ENCODE measurements at places on chromosomes 6 and 20.

- DNase-seq: no peak
Observed at GRCh38 chr20:4411744-4412143, 310.0 kb upstream of the PRND start.

DNA sequence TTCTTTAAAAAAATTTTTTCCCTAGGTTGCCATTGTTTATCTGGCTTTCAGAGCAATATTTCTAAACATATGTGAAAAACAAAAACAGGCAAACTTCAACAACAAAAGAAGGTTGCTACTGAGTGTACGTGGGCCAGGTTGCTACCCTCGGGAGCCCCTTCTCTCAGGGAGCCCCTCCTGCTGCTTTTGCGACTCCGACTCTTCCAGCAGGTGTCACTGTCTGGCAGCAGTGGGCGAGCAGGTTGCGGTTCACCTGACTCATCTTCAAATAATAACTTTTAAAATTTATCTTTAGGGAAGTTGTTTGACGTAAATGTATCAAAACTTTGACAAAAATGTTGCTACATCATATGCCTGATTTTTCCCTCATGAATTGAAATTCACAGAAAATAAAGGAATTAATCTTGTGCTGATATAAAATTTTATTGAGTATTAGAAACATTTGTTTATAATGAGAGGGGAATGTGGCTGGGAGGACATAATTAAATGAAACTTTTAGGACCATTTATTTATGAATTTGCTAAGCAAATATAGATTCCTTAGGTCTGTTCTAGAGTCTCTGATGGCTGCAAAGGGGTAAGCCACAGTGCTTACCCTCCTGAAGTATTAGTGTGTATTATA lies 138.8 kb downstream of the HIVEP1 start:
- DNase-seq: peak; percentile 17

- DNase-seq: no peak
Observed at GRCh38 chr6:2731281-2731909, 19.3 kb downstream of the MYLK4 start.

GRCh38 chr6:79570129-79571029 lies 33.1 kb upstream of the LCA5 start:
- no peak for DNase-seq

- DNase-seq: no peak
Observed at GRCh38 chr20:25318471-25319240, 70.8 kb downstream of the PYGB start.

GRCh38 chr20:63503524-63503923 lies 4.6 kb upstream of the EEF1A2 start:
- no peak for DNase-seq

DNA sequence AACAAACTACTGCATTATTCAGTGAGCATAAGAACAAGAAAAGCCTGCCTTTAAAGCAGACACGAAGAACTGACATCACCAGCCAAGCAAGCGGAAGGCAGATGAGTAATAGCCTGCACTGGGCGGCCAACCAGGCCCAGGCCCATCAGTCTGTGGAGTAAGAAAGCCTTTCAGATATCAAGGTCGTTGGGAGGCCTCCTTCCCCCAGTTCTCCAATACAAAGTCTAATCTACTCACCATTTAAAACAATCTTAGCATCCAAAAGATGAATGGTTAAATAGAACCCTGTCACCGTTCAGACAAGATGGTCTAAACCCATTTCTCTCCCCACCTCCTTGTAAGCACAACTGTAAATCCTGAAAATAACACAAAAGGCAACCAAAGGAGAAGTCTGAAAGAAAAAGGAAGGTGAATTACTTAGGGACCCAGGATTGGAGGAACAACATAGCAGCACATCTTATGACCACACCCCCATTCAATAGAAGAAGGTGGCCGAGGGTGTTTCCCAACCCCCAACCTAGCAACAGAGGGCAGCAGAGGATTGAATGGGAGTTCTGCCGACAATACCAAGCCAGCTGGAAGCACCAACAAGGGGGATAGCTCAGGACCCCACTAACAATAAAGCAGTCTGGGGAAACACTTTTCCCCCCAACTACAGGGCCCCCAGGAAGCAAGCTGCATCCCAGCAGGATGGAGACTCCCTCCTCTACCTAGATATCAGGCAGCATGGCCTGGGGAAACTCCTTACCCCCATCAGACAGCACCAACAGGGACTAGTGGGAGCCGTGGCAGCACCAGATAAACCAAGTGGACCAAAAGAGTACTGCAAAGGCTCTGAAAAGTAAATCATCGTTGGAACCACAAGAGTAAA lies 67.9 kb downstream of the ZHX3 start:
- no peak for DNase-seq

DNA sequence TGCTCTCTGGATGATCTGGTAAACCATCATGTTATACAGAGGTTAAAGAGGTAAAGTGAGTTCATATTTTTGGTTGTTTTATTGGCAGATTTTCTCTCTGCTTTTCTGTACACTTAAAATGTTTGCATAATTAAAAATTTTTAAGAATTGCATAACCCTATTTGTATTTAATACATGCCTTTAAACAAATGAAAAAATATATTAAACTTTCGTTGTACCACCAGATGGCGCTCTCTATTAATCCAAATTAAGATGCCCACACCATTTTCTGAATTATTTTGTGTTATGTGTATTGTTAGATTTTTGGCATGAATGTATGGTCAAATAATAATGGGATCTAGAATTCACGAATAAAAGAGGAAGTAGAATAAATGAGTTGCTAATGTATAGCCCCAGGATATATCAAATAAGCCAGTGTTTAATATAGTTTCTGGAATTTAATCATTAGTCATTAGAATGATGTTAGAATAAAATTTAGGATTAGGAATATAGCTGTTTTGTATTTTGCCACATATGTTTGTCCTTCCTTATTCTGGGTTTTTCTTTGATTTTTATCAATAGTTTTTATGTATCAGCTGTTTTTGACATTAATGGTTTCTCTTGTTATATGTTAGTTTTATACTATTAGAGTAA lies 38.9 kb downstream of the SMAP1 start:
- no peak for DNase-seq

DNA sequence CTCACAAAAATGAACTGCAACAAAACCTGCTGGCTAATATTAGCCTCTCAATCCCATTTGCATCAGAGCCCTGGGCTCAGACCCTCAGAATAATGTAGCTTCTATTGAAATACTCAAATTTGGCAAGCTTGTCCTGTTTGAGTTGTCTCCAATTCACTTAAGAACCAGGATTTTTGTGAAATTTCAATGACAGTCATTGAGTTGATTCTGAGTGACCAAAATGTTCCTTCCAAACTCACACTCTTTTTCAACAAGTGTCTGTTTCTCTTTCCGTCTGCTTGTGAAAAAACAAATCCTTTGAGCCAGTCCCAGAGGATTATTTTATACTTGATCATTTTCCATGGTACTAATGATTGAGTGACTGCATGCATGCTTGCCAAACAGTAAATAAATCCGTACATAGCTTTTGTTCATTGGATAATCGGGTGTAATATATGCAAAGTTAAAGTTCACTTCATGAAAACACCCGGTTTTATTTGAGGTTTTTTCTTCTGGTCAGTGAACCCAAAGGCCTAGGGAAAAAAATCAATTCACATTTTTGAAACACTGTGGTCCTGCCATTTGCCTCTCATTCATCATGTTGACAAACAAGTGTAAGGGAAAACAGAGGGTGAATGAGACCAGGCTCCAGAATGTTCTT lies 16.4 kb upstream of the SLC22A2 start:
- DNase-seq: no peak

- no peak for DNase-seq
Observed at GRCh38 chr20:11454966-11455799, 462.5 kb upstream of the BTBD3 start.

DNA sequence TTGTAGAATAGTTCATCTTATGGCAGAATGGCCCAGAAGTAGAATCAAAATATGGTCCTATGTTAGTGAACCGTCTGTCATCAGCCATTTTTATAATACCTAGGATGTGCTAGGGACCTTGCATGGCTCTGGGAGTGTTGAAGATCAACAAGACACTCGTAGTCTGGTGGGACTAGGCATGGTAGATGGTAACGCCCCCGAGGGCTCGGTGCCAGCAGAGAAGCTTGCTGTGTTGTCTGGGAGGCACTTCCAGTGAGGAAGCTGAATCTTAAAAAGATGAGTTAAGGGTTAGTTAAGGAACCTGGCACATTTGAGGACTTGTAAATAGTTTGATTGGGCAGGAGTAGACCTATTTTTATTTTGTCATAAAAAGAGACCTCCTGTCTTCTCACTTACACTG lies 82.4 kb downstream of the MAP3K4 start:
- no peak for DNase-seq

DNA sequence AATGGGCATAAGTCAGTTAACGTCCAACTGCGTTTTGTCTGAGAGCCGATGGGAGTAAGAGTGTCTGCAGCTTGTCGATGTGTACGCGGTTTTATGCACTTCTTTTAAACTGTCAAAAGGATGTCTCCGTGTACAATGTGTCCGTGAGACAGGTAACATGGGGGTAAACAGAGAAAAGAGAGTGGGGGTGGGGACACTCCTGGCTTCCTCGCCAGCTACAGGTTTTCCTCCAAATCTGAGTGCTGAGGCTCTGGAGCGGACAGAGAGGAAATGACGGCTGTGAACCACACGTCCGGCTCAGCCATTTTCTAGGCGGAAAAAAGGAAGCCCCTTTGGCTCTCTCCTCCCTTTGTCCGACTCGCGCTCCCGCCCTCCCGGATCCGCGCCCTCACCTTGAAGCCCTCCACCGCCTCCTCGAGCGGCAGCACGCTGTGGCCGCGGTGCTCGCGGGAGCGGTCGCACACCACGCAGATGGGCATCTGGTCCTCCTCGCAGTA lies 916 bp downstream of the TRIM27 start:
- no peak for DNase-seq

DNA sequence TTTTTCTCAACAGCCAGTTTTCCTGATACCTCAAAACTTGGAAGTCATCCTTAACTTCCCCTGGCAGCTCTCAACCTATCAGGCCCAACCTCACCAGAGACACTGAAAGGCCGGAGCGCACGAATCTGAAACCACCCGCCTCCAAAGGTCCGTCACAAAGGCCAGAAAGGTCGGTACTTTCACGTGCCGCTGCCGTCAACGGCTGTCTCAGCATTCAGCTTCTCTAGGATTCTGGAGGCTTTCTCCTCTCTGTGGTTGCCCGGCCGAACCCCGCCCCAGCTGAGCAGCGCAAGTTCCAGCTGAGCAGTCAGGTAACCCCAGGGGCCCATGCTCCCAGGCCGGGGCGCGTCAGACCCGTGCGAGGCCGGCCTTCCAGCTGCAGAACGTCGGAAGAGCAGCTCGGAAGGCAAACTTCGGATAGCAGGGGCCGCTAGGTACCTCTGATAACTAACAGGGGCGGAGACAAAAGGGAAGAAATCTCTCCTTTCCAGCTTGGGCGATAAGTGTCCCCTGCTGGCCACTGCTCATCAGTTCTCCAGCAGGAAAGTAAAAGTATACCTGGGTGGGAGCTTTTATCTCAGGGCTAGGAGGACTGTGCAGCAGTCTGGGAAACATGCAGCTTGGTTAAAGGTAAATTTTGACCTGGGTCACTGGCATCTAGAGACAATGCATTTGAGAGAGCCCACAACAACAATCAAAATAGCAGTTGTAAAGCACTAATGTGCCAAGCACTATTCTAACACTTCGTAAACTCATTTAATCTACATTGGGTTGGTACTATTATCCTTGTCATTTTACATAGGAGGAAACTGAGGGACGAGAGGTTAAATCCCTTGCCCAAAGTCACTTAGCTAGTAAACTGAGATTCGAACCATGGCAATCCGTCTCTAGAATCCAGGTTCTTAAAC lies 16.1 kb downstream of the ZSCAN12 start:
- DNase-seq: no peak

- no peak for DNase-seq
Observed at GRCh38 chr6:155894758-155895157, 439.1 kb upstream of the NOX3 start.

DNA sequence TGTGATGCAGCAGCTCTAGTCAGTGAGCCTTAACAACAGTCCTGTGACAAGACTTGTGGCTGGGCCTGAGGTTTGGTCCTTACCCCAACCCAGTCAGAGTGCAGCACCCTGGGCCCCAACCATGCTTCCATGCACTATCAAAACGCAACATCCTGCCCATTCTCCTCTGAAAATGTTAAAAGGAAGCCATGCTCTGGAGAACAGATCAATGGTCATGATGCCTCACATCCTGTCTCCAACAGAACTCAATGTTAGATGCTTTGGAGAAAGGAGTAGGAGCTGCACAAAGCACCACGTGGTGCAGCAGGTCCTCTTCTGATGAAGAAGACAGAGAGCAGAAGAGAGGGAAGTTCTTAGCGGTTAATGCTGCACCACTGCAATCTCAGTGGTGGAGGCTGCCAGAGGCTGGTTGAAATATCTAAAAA lies 41.9 kb downstream of the TRAM2 start:
- no peak for DNase-seq

DNA sequence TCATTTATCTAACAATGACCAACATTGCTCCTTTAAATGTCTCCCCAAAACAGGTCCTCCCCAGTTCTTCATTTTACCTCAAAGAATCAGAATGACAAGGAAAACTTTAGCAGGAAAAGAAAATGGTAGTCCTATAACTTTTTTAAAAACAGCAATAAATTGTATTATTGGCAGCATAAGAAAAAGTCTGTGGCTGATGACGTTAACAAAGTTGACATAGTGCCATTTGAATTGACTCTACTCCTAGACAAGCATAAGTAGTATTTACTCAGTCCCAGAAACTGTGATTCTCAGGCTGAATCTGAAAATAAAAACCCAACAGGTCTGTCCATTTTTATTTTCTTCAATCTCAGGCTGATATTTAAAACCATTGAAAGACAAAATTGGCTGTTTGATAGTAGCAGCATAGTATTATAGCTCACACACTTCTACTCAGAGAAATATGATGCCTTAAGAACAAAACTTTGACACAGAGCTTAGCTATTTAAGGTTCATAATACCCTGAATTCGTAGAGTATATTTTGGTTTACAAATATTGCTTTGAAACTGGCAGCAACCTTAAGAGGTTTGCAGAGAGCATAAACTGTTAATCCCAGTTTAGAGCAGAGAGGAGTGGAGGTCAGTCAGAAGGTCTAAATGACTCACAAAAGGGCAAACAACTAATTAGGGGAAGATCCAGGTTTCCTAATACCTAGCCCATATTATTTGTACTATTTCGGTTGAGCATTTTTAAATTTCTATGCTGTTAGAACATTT lies 35.0 kb upstream of the TENT5A start:
- DNase-seq: no peak

GRCh38 chr6:139597771-139598755 lies 223.6 kb upstream of the CITED2 start:
- no peak for DNase-seq

DNA sequence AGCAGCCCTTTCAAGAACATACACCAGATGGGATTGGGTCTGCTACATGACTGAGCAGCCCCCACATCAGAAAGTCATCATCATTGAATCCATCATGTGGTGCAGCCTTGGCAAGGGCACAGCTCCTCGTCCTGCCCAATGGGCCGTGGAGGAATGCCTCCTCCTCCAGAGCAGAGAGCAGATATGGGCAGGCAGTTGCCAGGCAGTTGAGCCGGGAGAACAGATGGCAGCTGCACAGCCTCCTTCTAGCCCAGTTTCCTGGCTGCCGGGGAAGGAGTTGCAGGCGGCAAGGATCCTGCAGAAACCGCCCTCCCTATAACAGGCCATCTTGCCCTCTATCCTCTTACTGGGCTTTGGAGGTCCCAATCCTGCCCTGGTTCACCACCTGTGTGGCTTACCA lies 11.9 kb upstream of the ZFAND3 start:
- DNase-seq: no peak
